ENCODE measurements at places on chromosomes 1 and 21.

- DNase-seq: peak; percentile 77
Measured at GRCh38 chr21:31558962-31559367, 100.5 kb upstream of the SOD1 start.

GRCh38 chr1:234848972-234849649 is 239.1 kb upstream of the IRF2BP2 start:
- DNase-seq: no peak

DNA sequence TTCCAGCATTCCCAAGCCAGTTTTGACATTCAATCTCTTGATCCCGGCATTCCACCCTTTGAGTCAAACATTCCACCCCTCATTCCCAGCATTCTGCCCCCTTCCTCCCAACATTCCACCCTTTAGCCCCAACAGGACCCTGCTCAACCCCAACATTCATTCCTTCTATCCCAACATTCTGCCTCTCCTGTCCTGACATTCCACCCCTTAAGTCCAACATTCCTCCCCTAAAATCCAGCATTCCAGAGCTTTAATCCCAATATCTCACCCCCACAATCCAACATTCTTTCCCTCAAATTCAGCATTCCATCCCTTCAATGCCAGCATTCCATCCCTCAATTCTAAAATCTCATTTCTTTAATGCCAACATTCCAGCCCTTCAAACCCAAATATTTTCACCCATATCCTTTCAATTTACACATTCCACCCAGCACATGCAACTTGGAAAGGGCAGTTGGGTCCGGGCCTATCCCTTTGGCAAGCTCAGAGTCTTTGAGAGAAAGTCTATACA is 22.9 kb downstream of the DDX20 start:
- DNase-seq: no peak

- no peak for DNase-seq
Measured at GRCh38 chr1:109368464-109368863, 29.3 kb downstream of the SORT1 start.

DNA sequence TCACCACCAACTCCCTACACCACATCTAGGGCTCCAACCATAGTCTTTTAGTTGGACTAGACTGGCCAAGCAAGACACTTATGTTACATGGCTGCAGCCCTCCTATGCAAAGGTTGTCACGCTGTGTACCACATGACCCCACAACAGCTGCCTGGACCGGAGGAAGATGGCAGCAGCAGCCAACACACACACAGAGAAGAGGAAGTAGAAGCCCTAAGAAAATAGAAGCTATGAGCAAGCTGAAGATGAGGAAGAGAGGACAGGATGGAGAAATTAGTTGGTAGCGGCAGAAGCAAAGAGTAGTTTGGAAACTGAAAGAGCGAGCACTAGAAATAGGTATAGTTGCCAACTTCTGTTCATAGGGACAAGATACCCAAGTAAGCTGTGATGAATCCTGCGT is 60.8 kb upstream of the RALGPS2 start:
- DNase-seq: no peak

- DNase-seq: peak; percentile 42
Measured at GRCh38 chr21:42381347-42381984, 14.4 kb downstream of the TMPRSS3 start.

- DNase-seq: no peak
Measured at GRCh38 chr1:42983693-42984092, 25.0 kb upstream of the SLC2A1 start.

- no peak for DNase-seq
Measured at GRCh38 chr1:227734546-227734855, 601 bp downstream of the JMJD4 start.

GRCh38 chr1:109500941-109501381 is 7.1 kb downstream of the CYB561D1 start:
- DNase-seq: no peak

- DNase-seq: no peak
Measured at GRCh38 chr21:34819357-34819999, 150.7 kb downstream of the CLIC6 start.

DNA sequence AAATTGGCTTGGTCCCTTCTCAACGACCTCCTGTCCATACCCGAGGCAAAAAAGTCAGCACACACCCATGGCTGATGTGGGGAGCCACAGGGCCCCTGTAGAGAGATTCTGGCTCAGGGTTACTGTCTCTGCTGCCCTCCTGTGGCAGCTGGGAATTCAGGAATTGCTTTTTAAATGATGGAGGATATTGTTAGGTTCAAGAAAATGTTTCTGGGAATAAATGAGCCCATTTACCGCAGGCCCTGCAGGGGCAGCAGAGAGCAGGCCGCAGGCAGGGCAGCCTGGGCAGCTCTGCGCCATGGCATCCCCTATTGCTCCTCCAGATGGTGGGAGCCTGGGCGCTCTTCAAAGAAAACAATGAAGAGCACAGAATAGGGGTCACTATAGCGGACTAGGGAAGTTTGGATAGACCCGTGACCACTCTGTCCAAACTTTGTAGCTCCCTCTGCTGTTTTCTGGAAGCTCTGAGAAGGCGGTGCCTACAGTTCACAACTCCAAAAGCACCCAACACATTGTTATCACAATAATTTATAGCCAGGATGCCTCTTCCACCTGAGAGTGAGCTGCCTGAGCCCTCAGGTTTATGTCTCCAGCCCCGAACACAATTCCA is 201.1 kb downstream of the BACH1 start:
- DNase-seq: peak; percentile 25

GRCh38 chr1:185309566-185309965 is 7.5 kb downstream of the IVNS1ABP start:
- DNase-seq: no peak

DNA sequence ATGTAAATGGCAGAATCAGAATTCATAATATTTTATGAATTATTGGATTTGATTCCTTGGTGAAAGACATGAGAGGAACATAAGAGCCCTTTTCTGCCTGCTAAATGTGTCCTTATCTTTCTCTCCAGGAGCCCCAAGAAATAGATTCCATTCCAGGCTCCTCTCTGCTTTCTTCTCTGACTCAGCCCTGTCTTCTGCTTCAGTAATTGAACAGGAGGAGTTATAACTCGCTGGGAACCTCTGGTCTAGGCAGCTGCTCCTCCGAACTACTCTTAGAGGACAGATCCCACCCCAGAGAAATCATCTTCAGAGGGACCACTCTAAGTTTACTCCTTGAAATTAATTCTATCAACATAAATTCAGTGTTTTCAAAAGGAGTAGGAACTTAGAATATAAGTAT is 78.4 kb downstream of the RGS21 start:
- no peak for DNase-seq

DNA sequence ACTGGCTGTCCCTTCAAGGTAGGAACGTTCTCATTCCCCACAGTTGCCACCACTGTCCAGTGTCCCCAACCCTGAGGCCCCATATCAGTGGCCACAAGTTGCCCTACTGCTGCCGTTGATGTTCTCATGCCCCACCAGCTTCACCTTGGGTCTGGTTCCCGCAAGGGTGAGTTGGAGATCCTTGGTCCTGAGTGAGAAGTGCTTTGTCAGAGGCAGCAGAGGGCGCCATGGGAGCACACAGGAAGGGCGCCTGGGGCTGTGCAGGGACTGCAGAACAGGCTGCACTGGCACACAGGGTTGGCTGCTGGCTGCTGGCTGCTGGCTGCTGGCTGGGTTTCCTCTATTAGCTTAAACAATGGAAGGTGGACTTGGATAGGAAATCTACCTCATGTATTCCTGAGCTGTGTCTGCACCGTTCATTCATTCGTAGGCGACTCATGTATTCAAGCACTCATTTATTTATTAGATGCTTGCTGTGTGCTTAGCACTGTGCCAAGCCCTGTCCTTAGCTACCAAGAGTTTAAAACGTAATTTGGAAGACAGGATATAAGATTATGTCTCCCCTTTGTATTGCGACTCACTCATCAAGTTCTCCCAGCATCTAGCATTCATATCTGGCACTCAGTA is 2.1 kb upstream of the S100A9 start:
- DNase-seq: peak; percentile 90

- no peak for DNase-seq
Measured at GRCh38 chr1:160369087-160369486, 2.2 kb downstream of the NHLH1 start.

GRCh38 chr1:109917051-109917767 is 6.6 kb downstream of the CSF1 start:
- DNase-seq: no peak

GRCh38 chr1:221911714-221912113 is 169.8 kb upstream of the DUSP10 start:
- DNase-seq: no peak

DNA sequence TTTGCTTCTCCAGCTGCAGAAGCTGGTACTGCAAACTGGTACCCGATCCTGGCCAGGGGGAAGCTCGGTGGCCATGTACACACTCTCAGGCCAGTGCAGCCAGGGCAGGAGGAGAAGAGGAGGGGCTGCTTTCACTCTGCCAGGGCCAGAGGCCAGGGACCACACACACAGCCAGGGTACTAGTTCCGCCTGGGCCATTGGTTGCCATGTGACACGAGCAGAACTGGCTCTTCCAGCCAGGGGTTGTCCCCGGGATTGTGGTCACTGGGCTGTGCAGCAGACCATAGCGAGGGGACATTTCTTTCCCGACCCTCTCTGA is 3.7 kb upstream of the SHISAL2A start:
- DNase-seq: no peak

GRCh38 chr1:75136921-75137641 is 2.9 kb downstream of the LHX8 start:
- DNase-seq: no peak

DNA sequence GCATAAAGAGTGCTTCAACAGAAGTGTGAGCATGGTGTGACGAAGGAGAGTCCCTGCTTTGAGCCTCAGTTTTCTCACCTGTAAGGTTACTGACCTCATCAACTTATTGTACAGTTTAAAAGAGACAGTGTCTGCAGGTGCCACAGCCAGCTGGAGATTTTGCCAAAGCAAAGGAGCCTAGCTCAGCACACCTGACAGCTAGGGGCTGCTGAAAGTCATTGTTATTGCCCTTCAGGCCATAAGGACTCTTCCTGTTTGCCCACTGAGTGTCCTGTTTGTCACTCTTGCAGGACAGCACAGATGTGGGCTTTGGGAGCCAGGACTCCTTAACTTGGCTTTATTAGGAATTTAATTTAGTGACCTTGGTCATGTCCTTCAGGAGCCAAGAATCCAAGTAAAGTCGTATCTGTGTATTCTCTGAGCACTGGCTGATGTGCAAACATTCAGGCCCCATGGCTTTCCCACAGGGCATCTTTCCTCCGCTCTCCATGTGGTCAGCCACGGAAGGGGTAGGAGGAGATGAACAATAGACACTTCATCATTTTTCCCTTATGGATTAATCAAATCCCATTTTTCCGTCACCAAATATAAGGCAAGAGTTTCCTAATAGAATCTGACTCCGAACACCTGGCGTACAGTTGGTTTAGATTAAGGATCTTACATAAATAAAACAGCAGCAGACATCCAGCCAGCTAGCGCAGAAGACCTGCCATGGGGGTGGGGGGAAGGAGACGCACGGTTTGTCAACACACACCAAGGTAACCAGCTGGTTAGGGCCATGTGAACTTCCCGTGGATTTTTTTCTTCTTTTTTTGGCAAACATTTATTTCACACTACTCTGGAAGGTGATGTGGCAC is 43.1 kb upstream of the KANK4 start:
- peak; percentile 77 for DNase-seq

DNA sequence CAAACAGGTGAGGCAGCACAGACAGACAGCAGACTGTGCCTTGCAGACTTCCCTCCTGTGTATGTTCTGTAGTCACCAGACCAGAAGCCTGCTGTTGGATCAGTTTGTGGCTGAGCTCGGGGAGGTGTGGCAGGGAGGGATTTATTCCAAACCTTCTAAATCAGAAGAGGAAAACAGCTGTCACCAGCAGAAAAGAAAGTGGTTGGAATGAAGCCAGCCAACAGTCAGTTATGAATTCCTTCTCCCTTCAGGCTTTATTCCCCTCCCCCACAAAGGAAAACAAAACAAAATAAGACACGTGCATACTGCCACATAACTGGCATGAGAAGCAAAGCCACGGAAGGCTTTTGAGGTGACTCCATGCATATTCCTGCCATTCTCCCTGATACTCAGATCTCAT is 19.0 kb upstream of the PIGV start:
- DNase-seq: no peak
